ENCODE measurements at places on chromosomes 4 and X.

DNA sequence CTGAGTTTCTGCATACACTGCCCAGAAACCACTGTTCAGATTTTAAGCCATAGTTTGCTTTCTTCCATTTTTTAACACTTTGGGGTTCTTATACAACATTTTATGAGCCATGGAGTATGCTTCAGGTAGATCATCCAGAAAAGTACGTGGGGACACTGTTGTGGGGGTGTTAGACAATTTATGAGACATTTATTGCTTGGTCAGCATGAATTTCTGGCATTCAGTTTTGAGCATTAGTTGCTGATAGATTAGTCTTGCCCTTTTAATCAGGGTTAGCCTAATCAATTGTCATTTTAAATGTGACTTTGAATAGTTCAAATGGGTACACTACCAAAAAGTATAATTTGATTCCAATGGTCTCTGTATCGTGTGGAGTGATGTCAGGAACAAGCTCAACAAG lies 434.9 kb downstream of the GPM6A start:
- DNase-seq = no peak

GRCh38 chrX:40434947-40435346 lies 145.8 kb upstream of the ATP6AP2 start:
- no peak for DNase-seq

GRCh38 chr4:108465886-108466500 lies 154.4 kb upstream of the RPL34 start:
- DNase-seq = no peak

DNA sequence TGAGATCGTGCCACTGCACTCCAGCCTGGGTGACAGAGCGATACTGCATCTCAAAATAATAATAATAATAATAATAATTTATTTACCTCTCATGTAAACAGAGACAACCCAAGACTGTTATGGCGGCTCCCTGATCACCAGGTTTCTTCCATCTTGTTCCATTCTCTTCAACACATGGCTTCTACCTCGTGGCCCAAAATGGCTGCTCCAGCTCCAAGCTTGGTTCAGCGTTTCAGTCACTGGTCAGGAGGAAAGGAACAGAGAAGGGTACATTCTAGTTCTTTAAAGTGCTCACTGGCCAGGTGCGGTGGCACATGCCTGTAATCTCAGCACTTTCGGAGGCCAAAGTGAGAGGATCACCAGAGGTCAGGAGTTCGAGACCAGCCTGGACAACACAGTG lies 24.9 kb upstream of the CHRNA9 start:
- DNase-seq = no peak

GRCh38 chrX:150504397-150505182 lies 63.8 kb upstream of the MTM1 start:
- no peak for DNase-seq

- no peak for DNase-seq
These were observed 19.3 kb upstream of the UVSSA start for GRCh38 chr4:1327526-1328266.

GRCh38 chrX:43718956-43719355 lies 62.9 kb downstream of the MAOA start:
- no peak for DNase-seq

- no peak for DNase-seq
These were observed 34.6 kb upstream of the DCAF8L2 start for GRCh38 chrX:27555514-27555913.

- no peak for DNase-seq
These were observed 38.1 kb downstream of the SEPTIN11 start for GRCh38 chr4:76987685-76988084.

GRCh38 chrX:103831803-103832544 lies at the start of gene RAB9B:
Gene RAB9B (minus strand): TSS chrX:103832257. CDS start chrX:103825784, 6,473 bp downstream.
- DNase-seq = peak; percentile 9

GRCh38 chr4:22500128-22500611 lies 15.7 kb downstream of the ADGRA3 start:
- DNase-seq = no peak

DNA sequence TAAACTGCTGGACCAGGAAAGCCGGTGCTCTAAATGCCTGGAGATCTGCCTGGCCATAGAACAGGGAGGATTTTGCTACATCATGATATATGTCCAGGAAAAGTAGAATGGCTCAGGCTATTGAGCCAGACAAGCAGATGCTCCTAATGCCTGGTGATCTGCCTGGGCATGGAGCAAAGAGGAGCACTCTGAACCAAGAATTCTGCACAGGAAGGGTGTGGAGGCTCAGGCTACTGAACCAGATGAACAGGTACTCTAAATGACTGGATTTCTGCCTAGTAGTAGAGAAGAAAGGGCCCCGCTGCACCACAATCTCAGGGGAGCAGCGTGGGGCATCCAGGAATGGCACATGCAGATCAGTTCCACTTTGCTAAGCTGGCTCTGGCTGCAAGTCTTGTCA lies 607.9 kb downstream of the ANKRD50 start:
- DNase-seq = no peak

GRCh38 chr4:24655326-24655725 lies 71.0 kb upstream of the DHX15 start:
- DNase-seq = no peak

DNA sequence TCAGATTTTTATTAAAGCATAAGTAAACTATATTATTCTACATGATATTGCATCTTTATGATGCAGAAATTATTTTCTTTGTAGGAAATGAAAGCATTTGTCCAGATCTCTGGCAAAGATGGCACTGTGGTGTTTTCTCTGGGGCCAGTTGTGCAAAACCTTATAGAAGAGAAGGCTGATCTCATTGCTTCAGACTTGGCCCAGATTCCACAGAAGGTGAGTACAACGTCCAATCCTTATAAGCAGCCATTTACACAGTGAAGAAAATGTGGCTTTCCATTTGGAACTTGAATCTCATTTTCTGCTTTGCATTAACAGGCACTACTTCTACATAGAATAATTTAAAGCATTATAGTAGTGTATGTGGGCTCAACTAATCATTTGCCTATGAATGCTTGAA lies 6.9 kb upstream of the UGT2B7 start:
- DNase-seq = no peak

All from T47D (cell line).